Small intestine (tissue), 16 donors: ENCODE measurements at places on chromosomes 1 and 21. TPM values are rescaled to one million over a fixed set of nuclear protein-coding genes. Genes with fewer than 3 reads are reported as not detected.
A peak's percentile ranks its signal among the peaks of the same experiment; 100 is the strongest.

- no peak for DNase-seq
Observed at GRCh38 chr1:197733324-197733723, 42.0 kb downstream of the DENND1B start.

DNA sequence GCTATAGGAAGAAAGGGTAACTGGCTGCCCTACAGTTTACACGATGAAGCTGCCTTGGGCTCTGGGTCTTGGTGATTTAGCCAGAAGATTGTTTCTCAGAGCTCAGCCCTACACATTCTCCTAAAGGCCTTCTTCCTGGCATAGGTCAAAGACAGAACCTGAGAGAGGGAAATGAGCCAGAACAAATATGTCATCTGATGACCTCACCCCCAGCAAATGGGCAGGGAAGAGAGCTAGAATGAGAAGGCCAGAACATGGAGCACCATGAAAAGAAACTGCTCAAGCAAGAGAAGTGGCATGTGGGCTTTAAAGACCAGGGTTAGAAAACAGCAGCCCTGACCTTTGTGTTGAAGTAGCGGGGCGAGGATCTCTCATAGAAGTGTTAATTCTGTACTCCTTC lies 5.5 kb upstream of the ILDR2 start:
- no peak for DNase-seq

Gene TMPRSS3
- 1.1 TPM for polyA plus RNA-seq

Gene FH
- polyA plus RNA-seq: 84.6 TPM

- DNase-seq: peak; percentile 77
Observed at GRCh38 chr1:216221260-216221700, 202.0 kb downstream of the USH2A start.

DNA sequence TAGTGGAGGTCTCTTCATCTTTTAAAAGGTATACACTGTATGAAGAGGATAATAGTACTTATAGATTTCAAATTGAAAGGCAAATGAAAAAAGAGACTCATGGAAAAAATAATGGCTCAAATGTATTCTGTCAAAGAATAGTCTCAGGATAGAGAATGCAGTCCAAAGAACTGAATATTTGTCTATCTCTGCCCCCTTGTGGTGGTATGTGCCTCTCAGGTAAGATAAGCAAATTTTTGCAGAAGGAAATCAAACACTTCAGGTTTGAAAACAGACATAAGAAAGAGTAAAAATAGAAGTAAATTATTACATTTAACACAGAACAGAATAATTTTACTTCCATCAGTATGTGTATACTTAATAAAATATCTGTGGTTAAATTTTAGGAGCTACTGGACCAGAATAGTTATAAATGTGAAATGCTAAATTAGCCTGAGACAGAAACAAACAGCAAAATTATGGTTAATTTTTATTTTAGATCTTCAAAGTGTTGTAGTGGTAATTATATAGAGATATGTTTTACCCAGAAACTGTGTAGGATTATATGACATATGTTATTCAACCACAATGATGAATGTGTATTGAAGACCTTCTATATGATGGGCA lies 164.4 kb upstream of the PALMD start:
- peak; percentile 43 for DNase-seq

DNA sequence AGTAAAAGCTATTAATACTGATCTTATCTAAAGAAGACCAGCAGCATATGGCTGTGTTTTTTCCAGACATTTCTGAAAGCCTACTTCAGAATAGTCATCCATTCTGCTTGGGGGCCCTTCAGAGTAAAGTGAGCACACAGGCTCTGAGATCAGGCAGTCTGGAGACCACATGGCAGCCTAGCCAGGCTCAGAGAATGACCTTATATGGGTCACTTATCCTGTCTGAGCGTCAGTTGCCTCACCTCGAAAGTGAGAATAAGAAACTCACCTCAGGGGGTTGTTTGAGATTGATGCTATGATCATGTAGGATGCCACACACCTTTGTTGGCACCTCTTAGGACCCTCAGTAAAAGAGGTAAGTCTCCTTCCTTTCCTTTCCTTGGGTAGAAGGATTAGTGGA lies 270.4 kb downstream of the GRIK1 start:
- no peak for DNase-seq

GRCh38 chr1:7247791-7248548 lies 462.7 kb downstream of the CAMTA1 start:
- no peak for DNase-seq
